ENCODE measurements at places on chromosomes 7 and 10. TPM values are rescaled to one million over a fixed set of nuclear protein-coding genes. Genes with fewer than 3 reads are reported as not detected.
A peak's percentile ranks its signal among the peaks of the same experiment; 100 is the strongest.

DNA sequence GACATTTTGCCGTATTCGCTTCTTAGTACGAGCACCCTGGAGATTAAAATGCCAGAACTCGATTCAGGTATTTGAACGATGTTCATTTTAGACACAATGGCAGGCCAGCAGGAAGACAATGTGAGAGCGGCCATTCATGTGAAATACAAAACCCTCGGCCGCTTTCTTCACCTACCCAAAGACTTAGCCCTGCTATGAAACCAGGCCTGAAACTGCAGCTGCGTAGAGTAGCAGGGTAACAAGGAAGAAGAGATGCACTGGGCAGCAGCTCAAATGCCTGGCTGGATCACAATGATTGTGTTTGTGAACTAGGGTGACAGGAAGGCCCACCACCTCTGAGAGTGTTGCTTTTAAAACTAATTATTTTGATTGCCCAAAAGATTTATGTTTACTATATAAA, 234.8 kb downstream of the TRIL start:
- no peak overlapping the region for H3K27ac ChIP-seq
- no peak overlapping the region for H3K4me3 ChIP-seq
- H3K36me3 ChIP-seq, result no peaks in the 10 kb centered on the region
- no peaks in the 10 kb centered on the region for H3K4me1 ChIP-seq
- no peak for DNase-seq

DNA sequence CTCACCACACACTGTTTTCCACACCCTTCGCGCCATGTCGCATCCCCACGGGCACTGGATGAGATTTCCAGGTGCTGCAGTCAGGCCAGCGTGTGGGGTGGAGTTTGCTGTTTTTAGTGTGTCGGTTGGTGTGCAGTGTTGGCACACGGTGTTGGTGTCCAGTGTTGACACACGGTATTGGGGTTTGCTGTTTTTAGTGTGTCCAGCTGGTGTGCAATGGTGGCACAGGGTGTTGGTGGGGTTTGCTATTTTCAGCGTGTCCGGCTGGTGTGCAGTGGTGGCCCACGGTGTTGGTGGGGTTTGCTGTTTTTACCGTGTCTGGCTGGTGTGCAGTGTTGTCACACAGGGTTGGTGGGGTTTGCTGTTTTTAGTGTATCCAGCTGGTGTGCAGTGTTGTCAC, 20.1 kb upstream of the PRKAR1B start:
- no peak overlapping the region for H3K4me3 ChIP-seq
- H3K36me3 ChIP-seq, result peaks cover 8% of the 10 kb centered on the region
- no peak overlapping the region for H3K27ac ChIP-seq
- H3K4me1 ChIP-seq, result no peaks in the 10 kb centered on the region
- no peak for DNase-seq

- no peaks in the 10 kb centered on the region for H3K27me3 ChIP-seq
- no peaks in the 10 kb centered on the region for H3K4me1 ChIP-seq
- DNase-seq, result no peak
Observed at GRCh38 chr10:17795083-17795482, 14.1 kb upstream of the MRC1 start.

DNA sequence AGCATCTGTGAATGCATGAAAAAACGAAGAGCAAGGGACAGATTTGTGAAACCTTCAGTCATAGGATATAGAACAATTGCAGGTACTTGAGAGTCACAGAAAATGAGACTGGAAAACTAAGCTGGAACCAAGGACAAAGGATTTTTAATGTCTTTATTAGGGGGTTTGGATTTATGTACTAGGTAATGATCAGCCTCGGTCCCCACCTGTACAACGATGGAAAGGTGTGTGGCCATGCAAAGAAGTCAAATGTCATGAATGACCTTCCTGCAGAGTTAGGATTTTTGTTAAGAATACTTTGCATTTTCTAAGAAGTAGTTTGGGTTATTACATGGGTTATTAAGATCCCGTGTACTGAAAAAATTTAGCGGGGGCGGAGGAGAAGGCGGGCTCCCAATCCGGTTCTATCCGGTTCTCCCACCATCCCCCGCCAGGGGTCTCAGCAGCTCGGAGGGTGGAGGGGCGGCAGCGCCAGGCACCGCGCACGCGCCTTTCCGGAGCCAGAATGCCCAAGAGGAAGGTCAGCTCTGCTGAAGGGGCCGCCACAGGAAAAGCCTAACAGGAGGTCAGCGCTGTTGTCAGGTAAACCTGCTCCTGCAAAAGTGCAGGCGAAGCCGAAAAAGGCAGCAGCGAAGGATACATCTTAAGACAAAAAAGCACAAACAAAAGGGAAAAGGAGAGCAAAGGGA, 327.5 kb upstream of the PLXDC2 start:
- H3K27me3 ChIP-seq, result no peaks in the 10 kb centered on the region
- H3K27ac ChIP-seq, result no peak overlapping the region
- H3K4me3 ChIP-seq, result peak overlapping the region; percentile 42
- H3K4me1 ChIP-seq, result peaks cover 6% of the 10 kb centered on the region
- H3K36me3 ChIP-seq, result peaks cover 2% of the 10 kb centered on the region

- H3K27ac ChIP-seq, result no peak overlapping the region
- DNase-seq, result no peak
- H3K4me3 ChIP-seq, result no peak overlapping the region
- H3K36me3 ChIP-seq, result no peaks in the 10 kb centered on the region
- peaks cover 33% of the 10 kb centered on the region for H3K27me3 ChIP-seq
Observed at GRCh38 chr10:42929993-42930392, 146.9 kb upstream of the RET start.

DNA sequence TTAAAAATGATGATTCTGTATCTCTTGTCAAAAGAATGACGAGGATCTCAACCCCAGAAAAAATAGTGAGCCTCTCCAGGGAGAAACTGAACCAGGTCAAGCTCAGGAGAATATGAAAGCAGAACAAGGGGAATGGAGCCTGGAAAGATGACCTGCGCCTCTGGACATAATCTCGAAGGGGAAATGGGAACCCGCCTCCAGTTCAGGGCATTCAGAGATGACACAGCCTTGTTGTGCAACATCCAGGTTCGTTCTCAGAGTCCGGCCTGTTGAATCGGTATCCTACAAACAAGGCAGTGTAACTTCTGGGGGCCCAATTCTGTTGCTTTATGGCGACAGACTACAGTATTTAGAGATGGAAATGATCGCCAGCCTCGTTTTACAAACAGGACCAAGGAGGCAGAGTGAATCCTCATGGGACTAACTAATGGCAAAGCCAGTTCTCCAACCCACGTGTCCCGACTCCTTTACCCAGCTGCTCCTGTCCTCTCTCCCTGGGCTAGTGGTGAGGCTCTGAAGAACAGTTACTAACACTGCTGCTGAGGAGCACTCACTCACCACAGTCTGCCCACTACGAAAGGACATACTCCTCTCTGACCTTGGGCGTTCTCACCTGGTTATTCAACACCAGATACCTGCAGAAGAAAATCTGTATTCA, 67.6 kb downstream of the JAZF1 start:
- DNase-seq, result no peak
- no peaks in the 10 kb centered on the region for H3K27me3 ChIP-seq
- no peak overlapping the region for H3K27ac ChIP-seq
- peaks cover 8% of the 10 kb centered on the region for H3K4me1 ChIP-seq
- no peaks in the 10 kb centered on the region for H3K36me3 ChIP-seq
- no peak overlapping the region for H3K4me3 ChIP-seq

DNA sequence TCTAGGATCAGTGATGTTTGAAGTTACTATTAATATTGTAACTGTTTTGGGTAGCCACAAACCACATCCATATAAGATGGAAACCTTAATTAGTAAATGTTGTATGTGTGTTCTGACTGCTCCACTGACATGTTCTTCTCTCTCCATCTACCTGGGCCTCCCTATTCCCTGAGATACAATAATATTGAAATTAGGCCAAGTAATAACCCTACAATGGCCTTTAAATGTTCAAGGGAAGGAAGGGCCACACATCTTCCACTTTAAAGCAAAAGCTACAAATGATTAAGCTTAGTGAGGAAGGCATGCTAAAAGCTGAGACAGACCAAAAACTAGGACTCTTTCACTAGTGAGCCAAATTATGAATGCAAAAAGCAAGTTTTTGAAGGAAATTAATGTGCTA, 176.4 kb upstream of the ANK3 start:
- peaks cover 22% of the 10 kb centered on the region for H3K36me3 ChIP-seq
- H3K27ac ChIP-seq, result peak overlapping the region; percentile 20
- no peak for DNase-seq
- peaks cover 61% of the 10 kb centered on the region for H3K4me1 ChIP-seq

DNA sequence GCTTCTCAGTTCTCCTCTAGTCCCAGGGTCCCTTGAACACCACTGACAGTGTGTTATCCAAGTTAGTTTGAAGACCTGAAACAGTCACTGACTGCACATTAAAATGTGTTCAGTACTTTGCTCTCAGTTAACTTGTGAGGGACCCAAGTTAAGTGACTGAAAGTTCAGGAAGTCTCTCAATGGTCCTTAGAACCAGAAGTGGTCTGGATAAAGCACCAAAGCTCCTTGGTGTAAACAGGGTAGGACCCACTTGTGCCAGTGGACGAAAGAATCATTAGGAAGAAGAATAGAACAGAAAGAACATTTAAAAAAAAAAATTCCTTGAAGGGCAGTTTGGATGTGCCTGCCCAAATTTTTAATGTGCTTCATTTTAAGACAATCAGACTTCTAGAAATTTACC, 45.1 kb downstream of the NOD1 start:
- H3K36me3 ChIP-seq, result peaks cover 6% of the 10 kb centered on the region
- no peaks in the 10 kb centered on the region for H3K27me3 ChIP-seq
- no peak overlapping the region for H3K4me3 ChIP-seq
- DNase-seq, result no peak
- no peaks in the 10 kb centered on the region for H3K4me1 ChIP-seq

DNA sequence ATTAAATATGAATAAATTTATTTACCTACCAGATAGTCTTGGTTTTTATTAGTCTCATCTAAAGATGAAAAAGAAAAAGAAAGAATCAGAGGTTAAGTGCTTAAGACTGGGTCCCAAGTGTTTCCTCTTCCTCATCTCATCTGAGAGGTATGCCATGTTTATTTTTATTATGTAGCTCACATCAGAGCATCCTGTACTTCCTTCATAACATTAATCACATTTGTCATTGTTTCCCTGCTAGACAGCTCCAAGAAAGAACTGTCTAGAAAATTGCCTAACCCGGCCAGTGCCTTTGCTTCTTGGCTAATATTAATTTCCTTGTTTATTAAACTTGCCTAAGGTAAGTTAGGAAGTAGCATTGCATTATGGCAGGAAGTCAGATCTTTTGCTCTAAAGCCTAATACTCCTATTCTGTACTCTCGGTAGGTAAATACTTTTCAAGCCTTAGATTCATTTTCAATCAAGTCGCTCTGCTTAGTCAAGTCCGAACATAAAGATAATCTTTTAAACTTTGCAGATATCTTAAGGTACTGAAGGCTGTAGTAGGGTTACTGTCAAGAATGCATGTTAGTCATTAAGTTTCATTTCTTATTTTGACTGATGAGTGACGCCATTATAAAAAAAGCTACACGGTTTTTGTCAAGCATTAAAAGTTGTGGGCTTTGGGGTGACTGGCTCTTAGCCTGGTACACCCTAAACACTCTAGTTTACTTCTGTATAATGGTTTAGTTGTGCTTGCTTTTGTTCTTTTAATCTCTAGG, 47.4 kb downstream of the ZMYND11 start:
- peaks cover 31% of the 10 kb centered on the region for H3K4me1 ChIP-seq
- H3K27me3 ChIP-seq, result no peaks in the 10 kb centered on the region
- DNase-seq, result peak; percentile 35

DNA sequence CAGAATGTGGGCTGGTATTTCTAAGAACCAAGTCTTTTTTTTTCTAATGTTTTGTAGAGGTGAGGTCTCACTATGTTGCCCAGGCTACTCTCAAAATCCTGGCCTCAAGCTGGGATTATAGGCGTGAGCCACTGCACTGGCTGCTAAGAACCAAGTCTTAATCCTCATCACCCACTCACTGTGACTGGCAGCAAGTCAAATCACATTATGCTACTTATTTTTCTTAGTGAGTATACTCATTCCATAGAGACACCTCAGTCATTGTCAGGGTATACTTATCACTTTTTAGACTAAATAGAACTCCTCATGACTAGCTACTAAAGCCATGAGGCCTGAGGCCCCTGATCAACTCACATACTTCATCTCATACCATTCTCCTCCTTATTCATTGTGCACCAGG, 116.1 kb downstream of the STRA8 start:
- H3K4me1 ChIP-seq, result no peaks in the 10 kb centered on the region
- H3K27ac ChIP-seq, result no peak overlapping the region
- no peak for DNase-seq
- no peak overlapping the region for H3K4me3 ChIP-seq

- H3K4me1 ChIP-seq, result no peaks in the 10 kb centered on the region
- no peak for DNase-seq
- H3K4me3 ChIP-seq, result no peak overlapping the region
- no peak overlapping the region for H3K27ac ChIP-seq
- no peaks in the 10 kb centered on the region for H3K36me3 ChIP-seq
Observed at GRCh38 chr10:115566867-115567266, 473.7 kb downstream of the ATRNL1 start.

GRCh38 chr7:77269360-77270093, 69.9 kb upstream of the FGL2 start:
- DNase-seq, result no peak
- H3K27ac ChIP-seq, result no peak overlapping the region
- H3K4me1 ChIP-seq, result peaks cover 19% of the 10 kb centered on the region
- H3K36me3 ChIP-seq, result peaks cover 1% of the 10 kb centered on the region
- peaks cover 10% of the 10 kb centered on the region for H3K27me3 ChIP-seq

- no peaks in the 10 kb centered on the region for H3K4me1 ChIP-seq
- H3K36me3 ChIP-seq, result no peaks in the 10 kb centered on the region
- DNase-seq, result no peak
- no peak overlapping the region for H3K27ac ChIP-seq
- no peaks in the 10 kb centered on the region for H3K27me3 ChIP-seq
- H3K4me3 ChIP-seq, result no peak overlapping the region
Observed at GRCh38 chr7:113371416-113372043, 253.2 kb upstream of the SMIM30 start.

DNA sequence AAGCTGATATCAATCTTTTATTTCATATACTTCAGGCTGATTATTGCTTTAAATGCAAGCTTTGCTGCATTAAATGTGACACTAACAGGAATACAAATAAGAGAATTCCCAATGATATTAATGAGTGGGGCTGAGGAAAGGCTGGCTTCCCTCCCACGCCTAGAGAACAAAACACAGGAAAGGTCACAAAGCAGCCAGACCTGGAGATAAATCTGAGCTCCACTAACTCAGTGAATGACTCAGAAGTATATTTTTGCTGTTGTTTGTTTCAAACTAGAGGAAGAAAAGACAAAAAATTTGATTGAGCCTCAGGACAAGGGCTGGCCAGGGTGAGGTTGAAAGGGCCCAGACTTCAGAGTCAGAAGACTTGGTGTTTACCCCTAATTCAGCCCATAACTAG, 88.1 kb downstream of the XPNPEP1 start:
- peaks cover 9% of the 10 kb centered on the region for H3K27me3 ChIP-seq
- DNase-seq, result no peak
- H3K4me1 ChIP-seq, result peaks cover 5% of the 10 kb centered on the region
- H3K27ac ChIP-seq, result no peak overlapping the region
- H3K4me3 ChIP-seq, result no peak overlapping the region

- H3K4me3 ChIP-seq, result peak overlapping the region; percentile 58
- H3K27me3 ChIP-seq, result no peaks in the 10 kb centered on the region
- H3K27ac ChIP-seq, result peak overlapping the region; percentile 91
- peaks cover 66% of the 10 kb centered on the region for H3K36me3 ChIP-seq
- DNase-seq, result no peak
Observed at GRCh38 chr7:50369143-50370026, 64.9 kb downstream of the IKZF1 start.

The UMAD1 gene
- total RNA-seq, result 23.7 TPM

The ASL gene
- total RNA-seq, result 13.8 TPM

The CLCN1 gene
- not detected for total RNA-seq
